Keratinocyte (primary cell): ENCODE measurements at places on chromosomes 2 and 18. TPM values are rescaled to one million over a fixed set of nuclear protein-coding genes. Genes with fewer than 3 reads are reported as not detected.

NPPC gene
- not detected in 3 replicates for polyA plus RNA-seq

DNA sequence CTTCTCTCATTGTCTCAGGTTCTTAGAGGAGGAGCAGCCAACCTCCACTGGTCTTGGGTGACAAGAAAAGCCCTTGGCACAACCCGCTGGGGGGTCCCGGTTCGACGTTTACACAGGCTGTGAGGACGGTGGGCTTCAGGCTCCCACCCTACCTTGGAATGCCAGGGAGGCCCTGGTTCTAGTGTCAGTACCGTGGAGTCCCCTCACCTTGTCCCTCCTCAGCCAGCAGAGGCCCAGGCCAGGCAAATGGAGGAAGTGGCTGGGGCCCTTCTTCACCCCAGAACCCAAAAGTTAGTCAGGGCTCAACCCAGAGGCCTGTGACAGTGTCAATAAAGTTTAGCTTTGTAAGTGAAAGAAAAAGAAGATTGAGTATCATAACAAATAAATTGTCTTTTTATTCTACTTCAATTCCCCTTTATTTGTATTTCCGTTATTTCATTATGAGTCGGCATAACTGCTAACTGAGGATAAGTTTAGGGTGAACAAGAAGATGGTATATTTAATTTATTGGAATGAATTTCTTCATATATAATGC is 62.6 kb upstream of the ZSWIM2 start:
- H3K4me1 ChIP-seq, result no peaks in the 10 kb centered on the region
- H3K27me3 ChIP-seq, result no peaks in the 10 kb centered on the region
- H3K36me3 ChIP-seq, result no peaks in the 10 kb centered on the region
- H3K4me3 ChIP-seq, result no peak overlapping the region
- DNase-seq, result no peak
- H3K27ac ChIP-seq, result no peak overlapping the region

TUBA3D gene
- not detected in 3 replicates for polyA plus RNA-seq

- no peaks in the 10 kb centered on the region for H3K27me3 ChIP-seq
- DNase-seq, result no peak
- H3K27ac ChIP-seq, result no peak overlapping the region
- no peaks in the 10 kb centered on the region for H3K4me1 ChIP-seq
- H3K36me3 ChIP-seq, result no peaks in the 10 kb centered on the region
- no peak overlapping the region for H3K4me3 ChIP-seq
Observed at GRCh38 chr2:142722086-142722485, 155.4 kb upstream of the KYNU start.

SCG2 gene
- 0.08 to 0.10 TPM (median 0.08 TPM) in 3 replicates for polyA plus RNA-seq

FSIP2 gene
- polyA plus RNA-seq, result 0.31 to 0.45 TPM (median 0.38 TPM) in 3 replicates

ZNF396 gene
- 0.20 to 0.49 TPM (median 0.33 TPM) in 3 replicates for polyA plus RNA-seq

- H3K4me3 ChIP-seq, result no peak overlapping the region
- no peaks in the 10 kb centered on the region for H3K27me3 ChIP-seq
- no peaks in the 10 kb centered on the region for H3K36me3 ChIP-seq
- H3K27ac ChIP-seq, result no peak overlapping the region
Observed at GRCh38 chr2:77962943-77963342, 440.8 kb upstream of the LRRTM4 start.

TRIP12 gene
- 86.9 to 123 TPM (median 96.8 TPM) in 3 replicates for polyA plus RNA-seq

SERPINB13 gene
- polyA plus RNA-seq, result 15.5 to 69.8 TPM (median 44.6 TPM) in 3 replicates

DNA sequence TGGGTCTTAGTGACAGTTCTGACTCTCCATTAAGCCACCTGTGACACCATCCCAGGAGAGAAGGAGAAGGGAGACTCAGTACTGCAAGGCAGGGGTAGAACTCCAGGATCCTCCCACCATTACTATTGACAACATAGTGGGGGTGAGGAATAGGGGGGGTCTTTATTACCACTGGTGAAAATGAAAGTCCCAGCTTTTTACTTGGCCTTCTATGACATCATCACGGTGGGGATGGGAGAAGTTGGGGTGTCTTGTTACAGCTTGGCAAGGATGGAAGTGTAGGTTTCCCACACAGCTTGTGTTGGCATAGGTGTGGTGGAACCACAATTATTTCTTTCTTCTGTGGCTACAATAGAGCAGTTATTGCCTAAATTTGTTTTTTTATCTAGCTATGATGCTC is 203.9 kb upstream of the DTNA start:
- no peaks in the 10 kb centered on the region for H3K36me3 ChIP-seq
- H3K4me3 ChIP-seq, result no peak overlapping the region
- H3K4me1 ChIP-seq, result no peaks in the 10 kb centered on the region
- no peaks in the 10 kb centered on the region for H3K27me3 ChIP-seq

DNA sequence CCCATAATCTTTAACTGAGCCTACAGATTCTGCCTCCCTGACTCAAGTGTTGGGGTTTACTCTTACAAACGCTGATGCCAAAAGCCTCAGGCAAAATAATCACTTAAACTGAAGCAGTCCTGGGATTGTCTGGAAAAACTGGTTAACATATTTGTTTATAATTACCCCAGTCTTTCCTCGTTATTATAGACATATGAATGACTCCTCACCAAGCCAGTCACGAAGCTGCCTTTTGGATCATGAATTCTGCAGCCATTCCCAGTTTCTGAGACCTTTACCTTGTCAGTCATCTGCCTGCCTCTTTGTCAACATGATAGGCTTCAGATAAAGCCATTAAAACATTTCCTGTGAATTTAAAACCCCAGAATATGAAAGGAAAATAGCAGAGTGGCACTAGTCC is 46.4 kb downstream of the MREG start:
- no peak for DNase-seq
- H3K4me3 ChIP-seq, result no peak overlapping the region
- H3K36me3 ChIP-seq, result no peaks in the 10 kb centered on the region
- H3K27ac ChIP-seq, result no peak overlapping the region
- peaks cover 23% of the 10 kb centered on the region for H3K4me1 ChIP-seq

GRCh38 chr2:16279201-16279570 is 338.8 kb downstream of the MYCN start:
- no peak for DNase-seq
- no peaks in the 10 kb centered on the region for H3K36me3 ChIP-seq
- no peak overlapping the region for H3K4me3 ChIP-seq
- no peaks in the 10 kb centered on the region for H3K27me3 ChIP-seq
- H3K4me1 ChIP-seq, result no peaks in the 10 kb centered on the region

SLC23A3 gene
- polyA plus RNA-seq, result 0.48 to 2.4 TPM (median 1.4 TPM) in 3 replicates

GRCh38 chr2:42722320-42723190 is 41.4 kb downstream of the OXER1 start:
- no peaks in the 10 kb centered on the region for H3K27me3 ChIP-seq
- peaks cover 6% of the 10 kb centered on the region for H3K4me1 ChIP-seq
- H3K36me3 ChIP-seq, result no peaks in the 10 kb centered on the region
- no peak overlapping the region for H3K27ac ChIP-seq
- DNase-seq, result no peak

DNA sequence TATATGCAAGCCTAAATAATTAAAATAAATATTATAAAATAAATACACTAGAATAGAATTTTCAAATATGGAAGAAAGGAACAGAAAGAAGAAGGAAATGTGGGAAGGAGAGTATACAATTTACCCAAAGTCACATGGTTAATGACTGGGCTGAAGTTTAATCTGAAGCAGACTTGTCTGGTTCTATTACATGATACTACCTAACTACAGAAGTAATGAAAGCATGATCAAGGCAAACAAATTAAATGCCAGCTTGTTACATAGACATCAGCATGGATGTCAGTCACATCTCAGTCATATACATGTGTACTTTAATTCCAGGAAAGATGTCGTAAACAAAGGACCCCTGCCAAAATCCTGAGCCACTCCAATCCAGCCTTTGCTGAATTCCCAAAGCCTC is 1060.8 kb downstream of the CNTNAP5 start:
- no peak for DNase-seq
- no peaks in the 10 kb centered on the region for H3K27me3 ChIP-seq
- H3K27ac ChIP-seq, result no peak overlapping the region
- H3K36me3 ChIP-seq, result no peaks in the 10 kb centered on the region

GAREM1 gene
- polyA plus RNA-seq, result 2.8 to 3.8 TPM (median 3.6 TPM) in 3 replicates

RGPD3 gene
- 0.06 to 0.09 TPM (median 0.06 TPM) in 3 replicates for polyA plus RNA-seq

GRCh38 chr2:240051697-240052096 is 1.6 kb downstream of the OR6B3 start:
- peaks cover 24% of the 10 kb centered on the region for H3K27me3 ChIP-seq
- no peaks in the 10 kb centered on the region for H3K4me1 ChIP-seq
- H3K36me3 ChIP-seq, result no peaks in the 10 kb centered on the region
- no peak overlapping the region for H3K27ac ChIP-seq
- no peak for DNase-seq

PLEKHA3 gene
- 8.9 to 15.8 TPM (median 15.6 TPM) in 3 replicates for polyA plus RNA-seq

SEMA4F gene
- polyA plus RNA-seq, result 8.0 to 10.7 TPM (median 8.6 TPM) in 3 replicates

CLHC1 gene
- polyA plus RNA-seq, result 3.1 to 15.2 TPM (median 10.6 TPM) in 3 replicates

- no peak for DNase-seq
- no peaks in the 10 kb centered on the region for H3K27me3 ChIP-seq
Observed at GRCh38 chr2:53174539-53174938, 593.1 kb upstream of the CHAC2 start.

IL1RN gene
- 114 to 190 TPM (median 128 TPM) in 3 replicates for polyA plus RNA-seq
